Fibroblast of skin of right biceps (primary cell): ENCODE measurements at places on chromosomes 13 and 19.
A peak's percentile ranks its signal among the peaks of the same experiment; 100 is the strongest.

DNA sequence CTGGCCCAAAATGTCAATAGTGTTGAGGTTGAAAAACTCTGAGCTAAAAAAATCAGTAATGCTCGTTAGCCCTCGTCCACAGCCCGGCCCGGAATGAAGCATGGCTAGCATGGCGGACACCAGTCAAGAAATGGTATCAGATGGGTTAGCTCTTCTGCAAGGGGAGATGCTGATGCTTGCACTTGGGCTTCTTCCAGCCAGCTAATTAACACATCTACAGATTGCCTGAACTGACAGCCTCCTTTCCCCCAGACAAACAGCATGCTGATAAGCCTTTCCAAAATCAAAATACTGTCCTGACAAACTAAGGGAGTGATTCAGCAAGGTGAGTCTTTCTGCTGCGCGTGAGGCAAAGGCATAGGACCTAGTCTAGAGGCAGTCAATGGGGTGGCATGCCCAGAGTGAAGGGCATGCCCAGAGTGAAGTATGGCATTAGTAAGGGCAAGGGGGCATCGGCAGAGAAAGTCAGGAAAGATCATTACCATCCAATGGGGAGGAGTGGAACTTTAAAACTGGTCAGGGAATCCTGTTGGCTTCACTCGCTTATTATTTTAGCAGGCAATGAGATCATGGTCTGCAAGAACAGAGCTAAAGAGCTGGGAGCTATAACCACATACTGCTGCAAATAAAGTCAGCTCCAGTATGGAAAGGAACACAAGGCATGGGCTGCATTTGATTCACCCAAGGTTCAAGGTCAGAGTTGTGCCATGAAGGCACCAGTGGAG, 30.2 kb upstream of the UBE2L5 start:
- no peak for DNase-seq

DNA sequence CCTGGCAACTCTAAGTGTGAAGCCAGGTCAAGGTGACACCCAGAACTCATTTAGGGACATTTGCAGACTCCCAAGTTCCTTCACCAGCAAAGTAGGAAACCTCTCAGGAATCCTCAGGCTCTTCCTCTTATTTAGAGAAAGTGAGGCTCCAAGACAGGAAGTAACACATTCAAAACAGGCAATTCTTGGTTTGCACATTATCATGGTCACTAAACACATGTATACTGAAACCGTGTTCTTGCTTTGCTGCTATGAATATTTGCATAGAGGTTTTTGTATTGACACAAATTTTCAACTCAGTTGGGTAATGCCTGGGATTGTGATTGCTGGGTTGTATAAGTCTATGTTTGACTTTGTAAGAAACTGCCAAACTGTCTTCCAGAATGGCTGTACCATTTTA, 13.2 kb upstream of the URI1 start:
- no peak for DNase-seq

DNA sequence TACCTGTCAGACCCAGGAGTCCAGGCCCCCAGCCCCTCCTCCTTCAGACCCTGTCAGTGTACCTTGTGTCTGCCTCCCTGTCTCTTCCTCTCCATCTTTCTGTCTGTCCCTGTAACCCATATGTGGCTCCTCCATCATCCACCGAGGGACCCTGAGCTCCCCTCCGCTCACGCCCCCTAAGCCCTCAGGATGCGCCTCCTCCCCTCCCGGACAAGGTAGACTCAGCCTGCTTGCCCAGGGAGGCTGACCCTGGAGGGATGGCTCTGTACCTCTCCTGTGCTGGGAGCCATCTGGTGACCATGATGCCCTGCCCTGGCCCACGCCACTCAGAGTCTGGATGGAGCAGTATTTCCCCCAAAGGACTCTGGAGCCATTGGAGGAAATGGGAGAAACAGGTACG, 1.0 kb upstream of the CAPN12 start:
- DNase-seq: no peak

GRCh38 chr19:23241419-23241818, 8.8 kb downstream of the ZNF724 start:
- peak; percentile 7 for DNase-seq

- DNase-seq: no peak
Measured at GRCh38 chr19:1327125-1327524, 41.5 kb downstream of the EFNA2 start.
